ENCODE measurements at places on chromosomes 6 and 20.

DNA sequence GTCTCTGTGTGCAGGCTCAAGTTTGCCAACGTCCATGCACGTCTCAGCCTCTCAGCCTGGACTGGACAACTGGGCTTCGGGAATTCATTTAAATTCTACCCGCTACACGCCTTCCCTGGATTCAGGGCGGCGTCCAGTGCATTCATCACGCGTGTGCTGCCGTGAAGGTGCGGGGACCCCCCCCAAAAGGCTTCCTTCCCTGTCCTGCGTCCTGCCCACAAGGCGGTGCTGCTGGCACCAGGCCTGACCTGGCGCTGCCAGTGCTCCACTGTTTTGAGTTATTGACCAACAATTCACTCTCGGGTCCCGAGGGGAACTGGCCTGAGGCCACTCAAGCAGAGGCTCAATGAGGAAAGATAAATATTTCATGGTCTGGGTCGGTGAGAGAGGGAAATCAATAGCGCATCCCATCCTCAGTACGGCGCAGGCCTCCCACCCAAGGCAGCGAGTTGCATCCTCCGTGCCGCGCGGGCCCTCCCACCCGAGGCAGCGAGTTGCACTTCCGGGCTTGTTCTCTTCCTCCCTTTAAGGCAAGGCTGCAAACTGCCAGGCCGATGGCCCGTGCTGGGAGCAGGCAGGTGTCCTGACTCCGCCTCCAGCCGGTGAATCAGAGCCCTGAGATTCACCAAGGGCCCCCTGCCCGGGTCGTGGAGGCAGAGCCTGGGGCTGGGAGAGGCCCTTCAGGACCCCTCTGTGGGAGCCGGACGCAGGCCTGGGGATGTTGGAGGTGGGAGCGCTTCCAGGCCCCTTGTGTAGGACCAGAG, 22.8 kb upstream of the BHLHE23 start:
- no peak for DNase-seq

DNA sequence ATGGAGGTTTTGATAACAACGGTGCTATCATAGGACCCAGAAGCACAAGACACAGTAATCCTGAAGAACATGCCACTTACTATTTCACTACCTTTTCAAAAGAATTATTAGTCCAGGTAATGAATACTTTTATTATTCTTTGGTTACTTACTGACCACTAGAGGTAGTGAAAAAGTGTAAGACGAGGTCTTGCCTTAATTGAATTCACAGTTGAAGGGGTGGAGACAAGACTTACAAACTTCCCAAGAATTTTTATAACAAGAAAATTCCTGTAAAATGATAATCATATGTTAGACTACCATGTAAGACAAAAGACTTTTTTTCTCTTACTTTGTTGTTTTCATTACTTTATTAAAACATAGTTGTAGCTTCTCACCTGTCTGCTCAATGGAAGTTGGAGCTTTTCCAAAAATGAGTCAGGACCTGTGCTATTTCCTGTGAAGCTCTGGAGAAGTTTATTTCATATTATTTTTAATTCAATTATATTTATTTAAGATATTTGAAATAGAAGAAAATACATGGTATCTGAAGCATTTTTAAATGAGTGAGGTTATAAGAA, 52.4 kb downstream of the DOP1A start:
- no peak for DNase-seq

GRCh38 chr6:99183066-99183465, 166.4 kb downstream of the FAXC start:
- no peak for DNase-seq

- DNase-seq: no peak
These were observed 282.7 kb downstream of the GRIK2 start for GRCh38 chr6:101676187-101676586.

- DNase-seq: no peak
These were observed 98.5 kb downstream of the HDGFL1 start for GRCh38 chr6:22667855-22668254.

All from endothelial cell (in vitro differentiated cells).